ENCODE measurements at places on chromosomes 16 and 17. TPM values are rescaled to one million over a fixed set of nuclear protein-coding genes. Genes with fewer than 3 reads are reported as not detected.

The CENPT gene
- total RNA-seq: 14.5 TPM

The MMP15 gene
- total RNA-seq: 5.4 TPM

The RAMP2 gene
- 25.9 TPM for total RNA-seq

The KIFC3 gene
- total RNA-seq: 63.8 TPM

The HEATR9 gene
- not detected for total RNA-seq

The SALL1 gene
- total RNA-seq: under 0.01 TPM

The FOXJ1 gene
- not detected for total RNA-seq

The ASPA gene
- not detected for total RNA-seq

The C16orf74 gene
- 9.6 TPM for total RNA-seq
